Activated CD4-positive, alpha-beta T cell treated with anti-CD3 and anti-CD28 coated beads for 36 hours (primary cell): ENCODE measurements at places on chromosomes 6 and 20. TPM values are rescaled to one million over a fixed set of nuclear protein-coding genes. Genes with fewer than 3 reads are reported as not detected.
A peak's percentile ranks its signal among the peaks of the same experiment; 100 is the strongest.

DNA sequence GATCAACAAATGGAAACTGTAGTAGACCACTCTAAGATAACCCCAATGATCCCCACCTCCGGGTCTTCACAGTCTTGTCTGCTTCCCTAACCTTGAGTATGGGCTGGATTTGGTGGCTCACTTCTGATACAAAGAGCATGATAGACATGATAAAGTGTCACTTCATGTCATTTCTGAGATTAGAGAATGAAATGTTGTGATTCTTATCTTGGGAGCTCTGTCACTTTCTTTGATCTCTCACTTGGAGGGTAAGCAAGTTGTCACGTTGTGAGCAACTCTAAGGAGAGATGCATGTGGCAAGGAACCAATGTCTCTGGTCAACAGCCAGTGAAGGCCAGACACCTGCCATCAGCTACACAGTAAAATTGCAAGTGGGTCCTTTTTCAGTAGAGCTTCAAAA lies 3.0 kb upstream of the GLO1 start:
- no peak for DNase-seq

GRCh38 chr6:81465859-81466258 lies 286.6 kb downstream of the TENT5A start:
- no peak for DNase-seq

- DNase-seq: no peak
Observed at GRCh38 chr6:2375443-2375842, 130.0 kb upstream of the GMDS start.

DNA sequence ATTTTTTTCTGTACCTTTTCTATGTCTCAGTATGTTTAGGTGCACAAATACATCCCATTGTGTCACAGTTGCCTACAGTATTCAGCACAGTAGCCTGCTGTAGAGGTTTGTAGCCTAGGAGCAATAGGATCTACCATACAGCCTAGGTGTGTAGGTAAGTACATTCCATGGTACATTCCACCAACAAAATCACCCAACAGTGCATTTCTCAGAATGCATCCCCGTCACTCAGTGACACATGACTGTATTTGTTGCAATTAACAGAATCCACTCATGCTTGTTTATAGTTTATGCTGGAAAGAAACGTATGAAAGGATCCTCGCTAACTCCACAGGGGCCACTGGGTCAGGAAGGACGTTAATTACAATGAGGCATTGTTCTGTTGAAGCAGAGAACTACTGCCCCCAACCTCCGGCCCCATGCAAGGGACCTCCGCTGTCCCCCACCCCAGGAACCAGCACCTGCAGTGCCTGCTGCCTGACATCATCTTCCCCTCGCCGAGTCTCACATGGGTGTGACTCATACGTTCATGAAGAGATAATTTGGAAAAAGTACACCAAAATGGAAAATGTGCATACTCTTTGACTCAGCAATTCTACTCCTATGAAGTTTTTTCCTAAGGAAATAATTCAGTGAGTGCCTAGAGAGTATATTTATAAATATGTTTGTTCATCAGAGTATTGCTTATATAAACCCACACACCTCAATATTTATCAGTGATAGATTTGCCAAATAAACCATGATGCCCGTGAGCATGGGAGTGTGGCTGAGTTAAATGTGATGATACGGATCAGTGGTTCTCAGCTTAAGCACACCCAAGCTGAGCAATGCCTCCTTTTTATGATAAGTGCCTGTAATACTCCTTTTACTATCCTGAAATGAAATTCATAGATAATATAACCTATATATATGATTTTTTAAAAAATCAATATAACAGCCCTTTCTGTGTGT lies 156.4 kb upstream of the ECI2 start:
- no peak for DNase-seq

- no peak for DNase-seq
Observed at GRCh38 chr20:62723768-62724450, 15.3 kb downstream of the NTSR1 start.

DNA sequence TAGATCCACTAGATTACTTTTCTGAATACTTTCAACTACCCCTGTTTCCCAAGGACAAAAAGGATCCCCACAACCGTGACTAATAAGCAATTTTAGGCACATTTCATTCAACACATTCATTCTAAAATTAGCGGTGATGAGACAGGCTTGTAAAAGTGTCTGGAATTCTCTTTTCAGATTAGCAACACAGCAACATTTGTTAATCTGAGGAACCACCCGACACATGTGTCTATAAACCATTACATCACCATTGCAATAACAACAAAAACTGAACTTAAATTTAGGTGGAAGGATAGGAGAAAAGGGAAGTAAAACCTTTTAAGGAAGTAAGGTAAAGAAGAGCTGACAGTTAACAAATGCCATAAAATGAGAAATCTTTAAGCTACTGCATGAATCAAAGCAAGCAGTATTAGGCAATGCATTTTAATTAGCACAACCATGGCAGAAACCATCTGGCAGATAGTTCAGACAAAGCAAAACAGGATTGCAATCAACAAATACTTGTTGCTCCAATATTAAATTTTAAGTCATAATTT lies 49.1 kb downstream of the MAP3K7 start:
- no peak for DNase-seq

DNA sequence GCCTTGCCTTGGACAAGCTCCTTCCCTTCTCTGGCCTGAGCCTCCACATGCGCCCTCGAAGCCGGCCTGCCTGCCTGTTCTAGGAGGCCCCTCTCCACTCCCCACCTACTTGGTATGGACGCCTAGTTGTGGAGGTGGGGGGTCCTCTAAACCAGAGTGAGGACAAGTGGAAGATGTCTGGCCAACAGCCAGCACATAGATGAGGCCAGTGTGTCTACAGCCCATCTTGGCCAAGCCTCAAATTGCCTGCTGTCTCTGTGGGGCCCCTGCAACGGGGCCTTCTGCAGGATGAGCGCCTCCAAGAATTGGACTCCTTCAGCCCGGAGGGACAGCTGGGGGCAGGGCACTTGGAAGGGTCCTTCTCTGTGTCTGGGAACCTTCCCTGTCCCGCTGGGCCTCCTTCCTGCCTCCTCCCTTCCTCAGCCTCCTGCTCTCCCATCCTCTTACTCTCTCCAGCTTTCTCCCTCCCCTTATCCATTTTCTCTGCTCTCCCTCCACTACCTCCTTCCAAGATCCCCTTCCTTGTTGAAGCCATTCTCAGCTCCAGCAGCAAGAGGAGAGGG lies 1.6 kb downstream of the MDFI start:
- no peak for DNase-seq

DNA sequence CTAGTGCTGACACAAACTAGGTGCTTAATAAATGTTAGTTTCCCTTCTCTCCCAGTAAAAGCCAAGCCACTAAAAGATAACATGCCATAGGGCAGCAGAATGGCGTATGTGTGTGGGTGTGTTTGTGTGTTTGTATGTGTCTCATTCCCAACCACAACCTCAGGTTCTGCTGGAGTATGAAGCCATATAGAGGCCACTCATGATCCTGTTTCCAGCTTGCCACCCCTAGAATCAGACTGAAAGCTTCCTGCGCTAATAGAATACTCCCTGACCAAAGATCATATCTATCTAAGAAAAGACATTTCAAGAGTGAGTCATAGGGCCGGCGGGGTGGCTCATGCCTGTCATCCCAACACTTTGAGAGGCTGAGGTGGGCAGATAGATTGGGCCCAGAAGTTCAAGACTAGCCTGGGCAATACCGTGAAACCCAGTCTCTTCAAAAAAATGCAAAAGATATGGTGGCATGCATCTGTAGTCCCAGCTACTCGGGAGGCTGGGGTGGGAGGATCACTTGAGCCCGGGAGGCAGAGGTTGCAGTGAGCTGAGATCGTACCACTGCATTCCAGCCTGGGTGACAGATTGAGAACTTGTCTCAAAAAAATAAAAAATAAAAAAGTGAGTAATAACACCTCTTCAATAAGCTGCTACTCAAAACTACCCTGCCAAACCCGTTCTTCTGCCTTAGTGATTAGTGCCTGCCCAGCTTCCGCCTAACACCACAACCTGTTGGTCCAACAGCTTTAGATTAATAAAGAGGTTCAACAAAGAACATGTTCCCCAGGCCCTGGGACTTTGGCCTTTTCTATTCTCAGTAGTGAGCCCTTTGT lies 11.8 kb upstream of the SNRPC start:
- peak; percentile 32 for DNase-seq

- no peak for DNase-seq
Observed at GRCh38 chr20:32224463-32224862, 16.8 kb downstream of the POFUT1 start.

DNA sequence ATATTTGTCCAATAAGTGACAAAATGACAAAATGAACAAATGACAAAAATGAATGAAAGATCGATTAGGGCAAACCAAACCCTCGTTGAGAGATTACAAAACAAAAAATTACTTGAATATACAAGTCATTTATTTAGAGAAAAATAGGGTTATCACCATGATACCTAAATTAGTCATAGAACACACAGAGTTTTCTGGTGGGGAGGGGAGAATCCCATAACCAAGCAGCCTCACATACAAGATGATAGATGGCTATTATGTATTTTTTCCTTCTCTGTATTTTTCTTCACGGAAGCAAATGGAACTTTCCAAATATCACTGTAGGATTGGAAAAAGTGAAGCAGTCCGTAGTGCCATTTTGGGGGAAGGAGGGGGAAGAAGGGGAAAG lies 28.5 kb upstream of the BMP6 start:
- DNase-seq: no peak

DNA sequence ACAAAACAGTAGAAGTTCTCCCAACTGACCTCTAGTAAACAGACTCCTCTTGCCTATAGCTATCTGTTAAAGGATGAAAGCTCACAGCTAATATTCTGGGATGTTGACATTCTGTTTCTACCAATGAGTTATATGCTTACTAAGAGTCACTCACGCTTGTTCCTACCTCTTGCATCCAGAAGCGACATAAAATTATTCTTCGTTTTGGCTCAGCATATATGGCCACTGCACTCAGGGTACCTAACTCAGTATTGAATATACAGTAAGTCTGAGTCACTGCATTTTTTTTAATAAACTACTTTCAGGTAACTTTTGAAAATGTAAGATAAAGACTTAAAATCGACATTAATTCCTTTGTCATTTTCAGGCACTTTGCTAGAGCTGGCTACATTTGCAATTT lies 214.4 kb upstream of the STXBP5 start:
- DNase-seq: no peak

DNA sequence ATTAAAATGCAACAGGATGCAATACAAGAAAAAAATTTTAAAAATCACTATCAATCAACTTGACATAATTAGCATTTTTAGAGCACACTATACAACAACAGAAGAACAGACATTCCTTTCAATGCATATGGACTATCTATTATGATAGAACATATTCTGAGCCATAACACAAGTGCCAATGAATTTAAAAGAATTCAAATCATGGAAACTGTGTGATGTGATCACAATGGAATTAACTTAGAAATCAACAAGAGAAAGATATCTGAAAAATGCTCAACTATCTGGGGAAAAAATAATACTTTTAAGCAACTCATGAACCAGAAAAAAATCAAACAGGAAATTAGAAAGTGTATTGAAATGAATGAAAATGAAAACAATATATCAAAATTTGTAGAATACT lies 106.3 kb downstream of the ADTRP start:
- no peak for DNase-seq

GRCh38 chr20:51510936-51511605 lies 31.4 kb downstream of the NFATC2 start:
- DNase-seq: no peak

GRCh38 chr6:32244270-32244669 lies 20.4 kb upstream of the NOTCH4 start:
- no peak for DNase-seq

DNA sequence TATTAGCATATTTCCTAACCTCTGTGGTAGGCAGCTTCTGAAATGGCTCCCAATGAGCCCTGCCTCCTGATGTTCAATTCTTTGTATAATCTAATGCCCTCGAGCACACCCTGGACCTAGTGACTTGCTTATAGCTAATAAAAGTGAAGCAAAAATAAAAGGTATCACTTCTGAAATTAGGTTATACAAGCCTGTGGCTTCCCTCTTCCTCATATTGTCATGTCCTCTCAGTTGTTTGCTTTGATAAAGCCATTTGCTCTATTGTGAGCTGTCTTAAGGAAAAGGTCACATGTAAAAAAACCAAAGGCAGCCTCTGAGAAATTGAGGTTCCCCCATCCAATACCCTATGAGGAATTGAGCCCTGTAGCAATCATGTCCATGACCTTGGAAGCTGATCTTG lies 442.1 kb upstream of the ADGRB3 start:
- no peak for DNase-seq

GRCh38 chr20:7171911-7172310 lies 404.4 kb downstream of the BMP2 start:
- no peak for DNase-seq

DNA sequence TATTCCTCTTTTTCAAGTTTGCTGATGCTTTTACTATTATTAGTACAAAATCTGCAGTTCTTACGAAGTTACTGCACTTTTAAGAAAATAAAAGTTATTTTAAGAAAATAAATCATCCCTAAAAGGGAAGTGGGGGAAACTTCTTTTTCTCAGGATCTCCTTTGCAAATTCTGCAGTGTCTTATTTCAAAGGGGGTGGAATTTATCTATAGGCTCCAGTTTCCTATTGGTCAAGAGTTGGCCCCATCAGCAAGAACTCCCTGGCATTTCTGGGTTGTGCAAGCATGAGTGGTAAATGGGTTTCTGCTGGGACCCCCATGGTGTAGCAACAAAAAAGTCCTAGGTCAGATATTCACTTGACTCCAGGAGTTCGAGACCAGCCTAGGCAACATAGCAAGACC lies 136.3 kb upstream of the PRDM1 start:
- no peak for DNase-seq

DNA sequence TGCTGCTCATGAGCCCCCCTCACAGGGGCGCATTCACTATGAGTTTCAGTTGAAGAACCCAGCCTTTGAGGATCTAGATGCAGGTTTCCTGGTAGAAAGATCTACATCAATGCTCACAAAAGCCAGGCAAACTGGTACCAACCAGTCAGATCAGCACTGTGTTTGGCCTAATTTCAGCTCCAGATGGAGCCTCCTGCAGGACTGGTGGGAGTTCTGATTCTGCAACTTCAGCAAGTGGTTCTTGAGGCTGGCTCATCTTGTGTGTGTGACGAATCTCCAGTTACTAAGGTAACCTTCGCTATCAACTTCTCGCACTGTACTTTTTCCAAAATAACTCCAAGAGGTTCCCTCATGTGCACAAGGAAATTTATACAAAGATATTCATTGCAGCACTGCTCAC lies 118.8 kb downstream of the ZMYND8 start:
- no peak for DNase-seq

Gene OR2B6
- total RNA-seq: not detected

Gene OLIG3
- total RNA-seq: not detected

Gene ARMC2
- total RNA-seq: 5.2 TPM

Gene PPP1R3G
- total RNA-seq: 0.11 TPM

Gene PFDN4
- total RNA-seq: 60.5 TPM

Gene GABRR1
- total RNA-seq: not detected

Gene CRIP3
- total RNA-seq: 1.6 TPM

Gene ABHD16B
- 0.11 TPM for total RNA-seq
